ENCODE measurements at places on chromosomes 4 and X. TPM values are rescaled to one million over a fixed set of nuclear protein-coding genes. Genes with fewer than 3 reads are reported as not detected.

DNA sequence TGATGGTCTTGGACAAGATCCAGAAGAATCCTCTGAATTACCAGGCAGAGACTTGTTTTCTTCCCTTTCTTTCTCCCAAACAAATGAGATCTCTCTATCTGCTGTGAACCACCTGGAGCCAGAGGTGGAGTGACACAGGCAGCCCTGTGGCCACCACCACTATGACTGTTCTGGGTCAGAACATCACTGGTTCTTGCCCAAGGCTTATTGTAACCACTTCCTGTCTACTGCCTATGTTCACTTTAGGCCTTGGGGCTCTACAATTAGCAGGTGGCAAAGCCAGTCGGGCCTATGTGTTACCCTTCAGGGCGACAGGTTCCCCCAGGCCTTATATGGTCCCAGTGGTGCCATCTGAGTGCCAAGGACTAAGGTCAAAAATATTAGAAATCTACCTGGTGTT lies 161.2 kb downstream of the GLUD2 start:
- H3K4me1 ChIP-seq: no peaks in the 10 kb centered on the region
- no peak overlapping the region for H3K27ac ChIP-seq
- no peak overlapping the region for H3K4me3 ChIP-seq
- no peak for DNase-seq

AP1S2 gene
- total RNA-seq: 69.8 TPM

ZNF711 gene
- 125 TPM for total RNA-seq

TMEM255A gene
- total RNA-seq: 0.87 TPM

FRMD7 gene
- total RNA-seq: 0.06 TPM

- no peak overlapping the region for H3K4me3 ChIP-seq
- no peaks in the 10 kb centered on the region for H3K27me3 ChIP-seq
- no peak overlapping the region for H3K27ac ChIP-seq
- H3K36me3 ChIP-seq: no peaks in the 10 kb centered on the region
- no peak for DNase-seq
Measured at GRCh38 chrX:27276751-27277150, 186.4 kb downstream of the PPP4R3C start.

ASMT gene
- total RNA-seq: 0.37 TPM

DNA sequence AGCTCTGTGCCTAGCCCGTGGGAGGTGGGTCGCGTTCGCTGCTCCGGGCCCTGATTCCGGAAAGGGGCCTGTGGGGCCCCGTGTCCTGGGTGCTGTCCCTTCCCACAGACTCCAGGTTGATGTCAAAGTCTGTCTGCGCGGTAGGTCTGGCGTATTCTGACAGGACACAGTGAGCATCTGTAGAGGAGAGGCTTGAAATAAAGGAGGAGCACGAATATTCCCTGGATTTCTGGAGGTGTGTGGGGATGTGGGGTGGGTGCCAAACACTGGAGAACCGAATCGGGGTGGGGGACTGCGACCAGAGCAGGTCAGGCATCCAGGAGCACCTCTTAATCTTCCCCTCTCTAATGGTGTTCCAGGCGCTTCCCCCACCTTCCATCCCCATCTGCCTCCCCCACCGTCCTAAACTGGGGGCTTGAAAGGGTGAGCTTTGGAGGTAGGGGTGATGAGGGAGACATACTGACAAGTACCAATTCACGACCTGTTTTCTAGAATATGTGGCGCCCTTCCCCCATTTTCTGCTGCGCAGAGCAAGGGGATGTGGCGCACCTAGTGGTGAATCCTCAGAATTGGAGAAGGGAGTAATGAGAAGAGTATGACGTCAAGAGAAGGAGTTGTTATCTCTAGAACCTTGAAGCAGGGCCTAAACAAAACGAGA lies 877 bp downstream of the GPRASP1 start:
- peak overlapping the region; percentile 83 for H3K27ac ChIP-seq
- no peaks in the 10 kb centered on the region for H3K4me1 ChIP-seq
- DNase-seq: peak; percentile 67
- no peaks in the 10 kb centered on the region for H3K27me3 ChIP-seq
- peak overlapping the region; percentile 64 for H3K4me3 ChIP-seq
- H3K36me3 ChIP-seq: no peaks in the 10 kb centered on the region

NSG1 gene
- 30.0 TPM for total RNA-seq

NLGN3 gene
- 8.9 TPM for total RNA-seq

GRCh38 chr4:53150631-53151488 lies 215.0 kb downstream of the SCFD2 start:
- H3K4me1 ChIP-seq: no peaks in the 10 kb centered on the region
- H3K36me3 ChIP-seq: no peaks in the 10 kb centered on the region

DNA sequence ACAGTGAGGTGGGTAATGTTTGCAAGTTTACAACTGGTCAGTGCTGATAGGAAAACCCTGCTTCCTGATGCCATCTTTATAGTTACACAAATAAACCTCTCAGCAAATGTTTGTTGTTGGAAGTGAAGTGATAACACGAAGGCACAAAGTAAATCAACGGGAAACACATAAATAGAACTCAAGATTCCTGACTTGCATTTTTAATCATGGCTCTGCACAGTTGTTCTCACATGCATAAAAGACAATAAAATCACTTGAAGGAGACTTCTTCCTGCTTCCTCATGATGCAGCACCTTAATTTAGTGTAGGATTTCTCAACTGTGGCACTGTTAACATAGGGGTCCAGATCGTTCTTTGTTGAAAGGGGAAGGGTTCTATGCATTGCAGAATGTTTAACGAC lies 907.7 kb downstream of the RAB28 start:
- no peak overlapping the region for H3K4me3 ChIP-seq
- no peaks in the 10 kb centered on the region for H3K36me3 ChIP-seq
- no peak overlapping the region for H3K27ac ChIP-seq

- no peaks in the 10 kb centered on the region for H3K4me1 ChIP-seq
- no peaks in the 10 kb centered on the region for H3K36me3 ChIP-seq
- no peak overlapping the region for H3K27ac ChIP-seq
- no peak overlapping the region for H3K4me3 ChIP-seq
- DNase-seq: no peak
- H3K27me3 ChIP-seq: no peaks in the 10 kb centered on the region
Measured at GRCh38 chrX:39859991-39860861, 237.5 kb downstream of the BCOR start.

GRCh38 chr4:35125995-35126712 lies 1118.2 kb downstream of the ARAP2 start:
- H3K4me1 ChIP-seq: no peaks in the 10 kb centered on the region
- no peaks in the 10 kb centered on the region for H3K36me3 ChIP-seq
- no peak overlapping the region for H3K27ac ChIP-seq
- DNase-seq: no peak
- no peaks in the 10 kb centered on the region for H3K27me3 ChIP-seq

- no peak for DNase-seq
- H3K36me3 ChIP-seq: no peaks in the 10 kb centered on the region
- H3K4me1 ChIP-seq: no peaks in the 10 kb centered on the region
- no peak overlapping the region for H3K4me3 ChIP-seq
Measured at GRCh38 chr4:38523054-38523453, 140.9 kb upstream of the KLF3 start.

- H3K27me3 ChIP-seq: no peaks in the 10 kb centered on the region
- peak; percentile 65 for DNase-seq
- no peaks in the 10 kb centered on the region for H3K36me3 ChIP-seq
- H3K27ac ChIP-seq: peak within 1 kb of the TSS; percentile 50
- H3K4me3 ChIP-seq: peak within 1 kb of the TSS; percentile 32
- peaks cover 14% of the 10 kb centered on the region for H3K4me1 ChIP-seq
Measured at GRCh38 chr4:7192252-7193029, at the start of gene SORCS2. SORCS2 (plus strand) TSS chr4:7192538.

PRRG3 gene
- 0.94 TPM for total RNA-seq

GRCh38 chr4:37132351-37132974 lies 112.1 kb upstream of the NWD2 start:
- no peak overlapping the region for H3K4me3 ChIP-seq
- no peaks in the 10 kb centered on the region for H3K27me3 ChIP-seq
- H3K36me3 ChIP-seq: no peaks in the 10 kb centered on the region
- H3K4me1 ChIP-seq: no peaks in the 10 kb centered on the region

DNA sequence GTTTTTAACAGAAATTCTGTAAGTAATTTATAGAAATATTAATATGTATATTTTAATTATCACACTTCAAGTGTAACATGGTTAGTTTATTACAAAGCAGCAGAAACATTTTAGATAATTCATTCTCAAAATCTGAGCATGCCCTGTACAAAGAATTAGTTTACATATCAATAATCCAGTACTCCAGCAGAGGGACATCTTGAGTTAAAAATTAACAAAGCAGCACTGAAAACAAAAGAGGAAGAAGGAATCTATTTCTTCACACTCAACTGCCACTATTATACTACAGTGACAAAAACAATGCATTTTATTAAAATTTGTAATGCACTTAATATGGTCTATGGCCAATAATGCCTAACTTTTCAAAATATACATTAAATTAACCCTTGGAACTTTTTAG lies 179.1 kb upstream of the KLHL4 start:
- H3K36me3 ChIP-seq: no peaks in the 10 kb centered on the region
- H3K4me1 ChIP-seq: no peaks in the 10 kb centered on the region
- no peak overlapping the region for H3K4me3 ChIP-seq

BEX5 gene
- 29.4 TPM for total RNA-seq

GRCh38 chr4:183328832-183329231 lies 6.6 kb upstream of the CLDN24 start:
- no peaks in the 10 kb centered on the region for H3K4me1 ChIP-seq
- H3K27ac ChIP-seq: no peak overlapping the region
- DNase-seq: no peak
- no peak overlapping the region for H3K4me3 ChIP-seq

GRCh38 chr4:7999695-8000094 lies 60.0 kb upstream of the AFAP1 start:
- DNase-seq: no peak
- no peaks in the 10 kb centered on the region for H3K36me3 ChIP-seq
- H3K4me1 ChIP-seq: no peaks in the 10 kb centered on the region
- H3K27ac ChIP-seq: no peak overlapping the region
- no peaks in the 10 kb centered on the region for H3K27me3 ChIP-seq
- no peak overlapping the region for H3K4me3 ChIP-seq

- no peaks in the 10 kb centered on the region for H3K36me3 ChIP-seq
- H3K27me3 ChIP-seq: no peaks in the 10 kb centered on the region
- H3K27ac ChIP-seq: no peak overlapping the region
Measured at GRCh38 chr4:77025643-77026321, 50.0 kb downstream of the CCNI start.

PPM1K gene
- 104 TPM for total RNA-seq

- H3K4me1 ChIP-seq: no peaks in the 10 kb centered on the region
- DNase-seq: no peak
- no peak overlapping the region for H3K4me3 ChIP-seq
- H3K27ac ChIP-seq: no peak overlapping the region
Measured at GRCh38 chrX:6708041-6708440, 173.1 kb upstream of the VCX3A start.

DNA sequence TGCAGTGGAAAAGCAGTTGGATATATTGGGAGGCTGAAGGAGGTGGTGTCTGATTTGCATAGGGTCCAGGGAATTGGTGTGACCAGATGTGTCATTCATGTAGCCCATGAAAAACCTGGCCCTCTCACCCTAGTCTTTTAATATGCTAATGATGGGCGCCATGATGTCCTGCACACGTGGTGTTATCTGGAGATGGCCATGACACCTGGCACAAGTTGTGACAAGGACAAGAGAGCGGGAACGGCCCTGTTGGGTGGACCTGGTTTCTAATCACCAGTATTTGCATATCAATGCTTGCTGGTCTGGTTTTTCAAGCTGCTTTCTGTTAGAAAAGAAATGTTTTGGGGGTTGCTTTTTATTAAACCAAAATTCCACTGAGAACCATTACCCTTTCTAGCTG lies 87.4 kb downstream of the ZXDA start:
- H3K27ac ChIP-seq: no peak overlapping the region
- H3K4me3 ChIP-seq: no peak overlapping the region
- DNase-seq: no peak
- no peaks in the 10 kb centered on the region for H3K27me3 ChIP-seq
- no peaks in the 10 kb centered on the region for H3K36me3 ChIP-seq
- no peaks in the 10 kb centered on the region for H3K4me1 ChIP-seq

HTN3 gene
- not detected for total RNA-seq

DNA sequence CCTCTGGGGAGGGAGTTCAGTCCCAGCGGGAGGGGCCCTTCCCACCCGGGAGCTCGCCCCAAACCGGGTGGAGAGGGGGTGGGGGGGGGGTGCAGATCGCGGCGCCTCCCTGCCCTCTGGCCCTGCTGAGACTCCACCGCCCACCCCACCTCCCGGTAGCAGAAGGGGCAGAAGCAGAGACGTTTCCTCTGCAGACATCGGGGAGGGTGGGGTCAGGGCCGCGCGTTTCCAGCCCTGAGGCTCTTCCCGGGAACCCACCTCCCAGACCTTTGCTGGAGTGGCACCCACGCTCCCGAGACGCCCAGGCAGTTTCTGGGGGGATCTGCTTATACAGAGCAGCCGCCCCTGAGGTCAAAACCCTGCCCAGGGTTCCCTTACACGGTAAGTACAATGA lies 30.2 kb downstream of the CPLX1 start:
- H3K27me3 ChIP-seq: no peaks in the 10 kb centered on the region
- no peak overlapping the region for H3K4me3 ChIP-seq
- H3K36me3 ChIP-seq: no peaks in the 10 kb centered on the region
- no peak for DNase-seq
- H3K4me1 ChIP-seq: peaks cover 17% of the 10 kb centered on the region
- no peak overlapping the region for H3K27ac ChIP-seq

DNA sequence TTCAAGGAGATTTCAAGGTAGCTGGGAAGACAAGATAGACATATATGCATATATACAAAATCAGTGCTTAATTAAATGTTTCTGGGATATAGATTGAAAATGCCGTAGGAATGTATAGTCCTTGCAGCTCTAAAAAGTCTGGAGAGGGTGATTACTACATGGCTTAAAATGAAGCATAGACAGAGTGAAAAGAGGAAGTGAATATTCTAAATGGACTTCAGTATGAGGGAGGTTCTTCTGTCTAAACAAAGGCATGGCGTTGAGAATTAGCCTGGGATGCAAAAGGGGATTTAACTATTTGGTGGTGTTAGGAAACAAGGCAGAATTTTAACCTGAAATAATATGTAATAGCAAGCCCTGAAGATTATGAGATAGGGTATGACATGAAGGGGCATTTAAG lies 141.5 kb upstream of the FRMPD4 start:
- H3K4me3 ChIP-seq: no peak overlapping the region
- no peaks in the 10 kb centered on the region for H3K4me1 ChIP-seq
- no peak overlapping the region for H3K27ac ChIP-seq
- no peaks in the 10 kb centered on the region for H3K27me3 ChIP-seq

- DNase-seq: no peak
- no peak overlapping the region for H3K27ac ChIP-seq
- no peak overlapping the region for H3K4me3 ChIP-seq
- H3K4me1 ChIP-seq: no peaks in the 10 kb centered on the region
Measured at GRCh38 chrX:15971696-15972095, 117.1 kb upstream of the AP1S2 start.

DNA sequence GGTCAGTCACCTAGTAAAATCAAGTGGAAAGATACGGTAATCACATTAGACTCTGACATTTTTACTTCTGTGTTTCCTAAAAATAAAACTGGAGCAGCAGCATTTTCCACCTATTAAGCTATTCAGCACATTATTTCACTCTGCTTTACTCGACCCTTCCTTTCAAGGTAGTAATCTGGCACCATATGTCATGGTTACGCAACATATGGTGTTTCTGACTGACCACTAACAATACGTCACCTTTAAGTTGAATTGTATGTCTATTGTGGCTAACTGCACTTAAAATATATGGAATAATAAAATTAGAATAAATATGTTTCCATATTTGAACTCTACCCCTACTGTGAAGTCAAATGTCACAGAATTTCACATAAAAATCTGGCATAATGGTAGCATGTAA lies 168.8 kb downstream of the CDS1 start:
- H3K4me3 ChIP-seq: no peak overlapping the region
- H3K27ac ChIP-seq: no peak overlapping the region
- no peaks in the 10 kb centered on the region for H3K4me1 ChIP-seq
